ENCODE measurements at places on chromosomes 1 and 21. TPM values are rescaled to one million over a fixed set of nuclear protein-coding genes. Genes with fewer than 3 reads are reported as not detected.

GRCh38 chr1:40653851-40654537 lies 11.5 kb downstream of the RIMS3 start:
- H3K4me1 ChIP-seq, result no peaks in the 10 kb centered on the region
- no peaks in the 10 kb centered on the region for H3K36me3 ChIP-seq
- DNase-seq, result no peak

S100A4 gene
- 37.3 TPM for total RNA-seq

- no peaks in the 10 kb centered on the region for H3K4me1 ChIP-seq
- no peaks in the 10 kb centered on the region for H3K27me3 ChIP-seq
- H3K27ac ChIP-seq, result no peak overlapping the region
- H3K4me3 ChIP-seq, result no peak overlapping the region
- H3K36me3 ChIP-seq, result no peaks in the 10 kb centered on the region
Observed at GRCh38 chr1:14067036-14067435, 367.0 kb downstream of the PRDM2 start.

PROK1 gene
- total RNA-seq, result 263 TPM

- no peaks in the 10 kb centered on the region for H3K36me3 ChIP-seq
- no peak for DNase-seq
- H3K27ac ChIP-seq, result no peak overlapping the region
- H3K27me3 ChIP-seq, result no peaks in the 10 kb centered on the region
- H3K4me3 ChIP-seq, result no peak overlapping the region
Observed at GRCh38 chr1:89529196-89529595, 4.6 kb downstream of the LRRC8B start.

TAS1R3 gene
- 0.23 TPM for total RNA-seq

DNA sequence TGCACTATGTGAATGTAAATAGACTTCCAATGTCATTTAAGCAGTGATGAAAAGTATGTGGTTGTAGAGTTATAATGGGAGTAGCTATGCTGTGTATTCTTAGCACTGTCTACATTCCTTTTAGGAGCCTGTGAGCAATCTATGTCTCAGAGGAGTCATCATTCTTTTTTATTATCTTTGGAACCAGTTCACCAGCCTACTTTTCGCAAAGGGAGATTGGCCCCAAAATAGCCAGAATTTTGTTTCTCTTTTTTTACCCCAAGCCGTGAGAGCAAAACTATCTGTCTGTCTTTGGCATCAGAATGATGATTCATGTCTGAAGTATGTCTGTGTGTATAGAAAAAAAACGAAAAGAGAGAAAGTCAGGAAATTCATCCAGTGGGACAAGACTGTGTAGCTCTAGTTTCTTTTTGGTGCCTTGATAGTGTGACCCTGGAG lies 44.2 kb downstream of the OSBPL9 start:
- peaks cover 12% of the 10 kb centered on the region for H3K4me1 ChIP-seq
- no peak overlapping the region for H3K27ac ChIP-seq
- no peak for DNase-seq
- no peak overlapping the region for H3K4me3 ChIP-seq

DNA sequence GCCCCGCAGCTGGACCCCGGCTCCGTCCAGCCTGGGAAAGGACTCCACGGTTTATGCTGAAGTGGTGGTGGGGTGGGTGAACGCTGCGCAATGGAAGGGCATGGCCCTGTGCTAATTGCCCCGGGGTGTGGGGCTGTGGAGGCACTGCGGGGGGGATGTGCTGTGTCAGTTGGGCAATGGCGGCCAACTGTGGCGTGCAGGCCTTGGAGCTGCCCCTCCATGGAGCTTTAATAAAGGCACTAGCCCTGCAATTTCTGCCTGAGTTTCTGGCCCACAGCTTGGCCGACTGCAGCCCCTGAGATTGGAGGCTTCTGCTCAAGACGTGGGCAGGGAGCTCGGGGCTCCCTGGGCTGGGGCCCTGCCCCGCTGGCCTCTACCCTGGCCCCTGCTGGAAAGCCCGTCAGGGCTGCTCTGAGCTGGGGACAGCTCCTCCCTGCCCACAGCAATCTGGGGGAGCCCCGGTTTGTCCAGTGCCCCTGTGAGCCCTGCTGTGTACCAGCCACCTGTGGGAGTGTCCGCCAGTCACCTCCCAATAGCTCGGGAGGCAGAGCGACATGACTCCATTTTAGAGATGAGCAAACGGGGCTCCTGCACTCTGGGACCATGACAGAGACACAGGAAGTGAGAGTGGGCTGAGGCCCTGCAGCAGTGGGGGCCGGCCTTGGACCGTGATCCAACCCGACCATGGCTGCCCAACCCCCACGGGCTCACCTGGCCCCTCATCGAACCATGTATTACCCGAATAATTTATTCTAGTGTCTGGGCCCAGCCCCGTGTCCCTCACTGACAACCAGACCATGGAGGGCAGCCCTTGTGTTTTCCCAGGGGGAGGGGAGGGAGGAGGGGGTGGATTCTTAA lies 8.7 kb upstream of the TNFRSF14 start:
- DNase-seq, result no peak
- H3K36me3 ChIP-seq, result no peaks in the 10 kb centered on the region
- H3K27ac ChIP-seq, result peak overlapping the region; percentile 44
- H3K27me3 ChIP-seq, result no peaks in the 10 kb centered on the region

HP1BP3 gene
- 223 TPM for total RNA-seq

GRCh38 chr1:211257826-211258225 lies 1.3 kb upstream of the RCOR3 start:
- H3K4me3 ChIP-seq, result peak overlapping the region; percentile 100
- H3K36me3 ChIP-seq, result no peaks in the 10 kb centered on the region
- H3K27me3 ChIP-seq, result no peaks in the 10 kb centered on the region
- H3K4me1 ChIP-seq, result peaks cover 1% of the 10 kb centered on the region

All from ovary (tissue), 10 donors.